ENCODE measurements at places on chromosomes 12 and 14. TPM values are rescaled to one million over a fixed set of nuclear protein-coding genes. Genes with fewer than 3 reads are reported as not detected.

CPSF2 gene
- total RNA-seq = 85.3 TPM

SETD1B gene
- 32.7 TPM for total RNA-seq

MRPL51 gene
- total RNA-seq = 234 TPM

LRTM2 gene
- not detected for total RNA-seq

FAM186B gene
- not detected for total RNA-seq

KRT78 gene
- total RNA-seq = not detected

CISTR gene
- total RNA-seq = not detected

SMCO3 gene
- total RNA-seq = not detected

TAS2R19 gene
- total RNA-seq = 3.5 TPM

KLRD1 gene
- 0.70 TPM for total RNA-seq

RAD9B gene
- 0.75 TPM for total RNA-seq

CCNT1 gene
- total RNA-seq = 56.1 TPM

HHIPL1 gene
- total RNA-seq = 0.02 TPM

FLRT2 gene
- total RNA-seq = not detected

KIAA0586 gene
- 24.9 TPM for total RNA-seq

MGAT2 gene
- total RNA-seq = 69.2 TPM

SMCO2 gene
- total RNA-seq = 0.45 TPM

PSMB5 gene
- 72.4 TPM for total RNA-seq

NANOG gene
- not detected for total RNA-seq

CD163L1 gene
- not detected for total RNA-seq

DRAM1 gene
- 2.4 TPM for total RNA-seq

TMEM119 gene
- total RNA-seq = 0.30 TPM

CEBPE gene
- not detected for total RNA-seq

Measured in T-helper 2 cell treated with Interferon-gamma antibody and Interleukin-4, amounts not matched to agents 100 ng/mL and 5 ng/mL, for 36 hours (primary cell).